ENCODE measurements at places on chromosomes 12 and 14.

DNA sequence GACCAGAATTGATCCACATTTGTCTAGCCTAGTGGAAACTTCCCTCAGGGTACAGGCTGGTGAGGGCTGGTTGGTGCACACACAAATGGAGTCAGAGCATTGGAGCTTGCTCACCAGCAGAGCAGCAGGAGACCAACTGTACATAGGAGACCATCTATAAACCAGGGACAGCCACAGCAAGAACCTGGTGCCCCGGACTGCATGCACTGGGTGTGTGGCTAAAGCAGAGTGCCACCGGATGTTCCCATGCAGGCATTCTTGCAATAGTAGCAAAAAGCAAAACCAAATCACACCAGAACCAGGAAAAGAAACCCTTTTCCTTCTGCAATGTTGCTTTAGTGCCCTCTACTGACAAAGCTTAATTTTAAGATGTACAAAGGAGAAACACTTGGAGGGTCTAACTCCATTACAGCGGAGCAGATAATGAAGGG is 136.4 kb downstream of the MDGA2 start:
- peak; percentile 24 for DNase-seq

DNA sequence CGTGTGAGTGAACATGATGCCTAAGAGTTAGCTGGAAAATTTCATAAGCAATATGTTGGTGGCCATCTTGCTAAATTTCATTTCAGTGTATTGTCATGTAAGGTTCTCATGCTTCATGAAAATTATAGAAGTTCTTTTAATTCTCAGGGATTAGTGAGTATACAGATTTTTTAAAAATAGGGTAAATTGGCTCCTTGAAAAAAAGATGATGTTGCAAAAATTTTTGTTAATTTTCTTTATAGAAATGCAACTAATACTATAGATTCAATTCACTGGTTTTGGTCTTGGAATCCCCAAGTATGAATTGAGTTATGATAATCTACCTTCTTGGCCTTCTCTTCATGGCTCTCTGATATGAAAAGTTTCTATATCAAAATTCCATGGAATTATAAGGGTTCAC is 75.4 kb downstream of the NTN4 start:
- DNase-seq: no peak

- no peak for DNase-seq
These were observed 336.4 kb downstream of the CCER1 start for GRCh38 chr12:90618586-90618985.

GRCh38 chr14:70776197-70776596 is 33.1 kb downstream of the MAP3K9 start:
- DNase-seq: no peak

GRCh38 chr12:47155457-47156166 is 75.9 kb upstream of the AMIGO2 start:
- DNase-seq: peak; percentile 41

DNA sequence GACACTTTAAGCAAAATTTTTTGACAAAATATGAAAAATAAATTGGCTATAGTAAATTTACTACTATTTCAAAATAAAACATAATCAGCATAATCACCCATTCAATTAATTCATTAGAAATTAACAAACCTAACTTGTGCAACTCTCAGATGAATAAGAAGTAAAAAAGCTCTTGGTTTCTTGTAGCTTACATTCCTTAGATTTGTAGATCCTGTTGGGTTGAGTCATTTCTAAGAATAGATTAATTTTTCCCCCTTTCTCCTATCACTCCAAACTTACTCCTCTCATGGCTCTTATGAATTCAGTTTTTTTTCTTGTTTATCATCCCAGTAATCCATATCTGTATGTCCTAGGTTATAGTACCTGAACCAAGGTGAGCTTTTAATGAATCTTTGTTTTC is 230.9 kb upstream of the LRIG3 start:
- no peak for DNase-seq

- no peak for DNase-seq
These were observed 37.6 kb downstream of the SERPINA3 start for GRCh38 chr14:94649543-94650443.

DNA sequence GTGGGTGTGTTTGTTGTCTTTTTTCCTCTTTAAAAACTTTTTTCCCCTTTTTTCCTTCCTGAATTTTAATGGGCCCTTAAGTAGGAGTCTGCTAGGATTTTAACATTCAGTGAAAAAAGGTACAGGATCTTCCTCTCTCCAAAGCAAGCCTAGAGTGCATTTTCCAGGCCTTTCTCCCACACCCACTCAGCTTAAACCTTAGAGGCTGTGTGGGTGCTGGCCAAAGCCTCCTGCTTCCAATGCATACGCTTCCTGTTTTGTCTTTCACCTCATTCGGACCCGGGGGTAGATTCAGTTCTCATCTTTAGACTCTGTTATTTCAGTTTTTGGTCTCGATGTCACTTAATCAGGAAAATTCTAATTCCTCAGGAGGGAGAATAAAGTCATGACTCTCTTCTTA is 51.2 kb downstream of the TMEM30B start:
- DNase-seq: no peak

DNA sequence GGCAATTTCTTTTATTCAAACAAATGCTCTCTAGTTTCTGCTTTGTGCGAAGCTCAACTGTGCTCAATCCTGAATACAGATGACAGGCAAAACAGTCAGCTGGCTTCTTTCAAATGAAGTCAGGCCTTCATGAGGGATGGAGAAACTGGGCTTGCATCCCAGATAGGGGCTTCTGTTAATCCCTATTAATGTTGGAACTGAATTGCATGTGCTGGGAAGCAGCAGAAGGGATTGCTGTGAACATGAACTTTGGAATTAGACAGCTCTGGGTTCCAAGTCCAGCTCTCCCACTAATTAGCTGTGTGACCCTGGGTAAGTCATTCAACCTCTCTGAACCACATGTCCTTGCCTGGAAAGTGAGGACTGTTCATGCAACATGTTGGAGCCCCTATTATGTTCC is 21.1 kb upstream of the CORO1C start:
- no peak for DNase-seq

DNA sequence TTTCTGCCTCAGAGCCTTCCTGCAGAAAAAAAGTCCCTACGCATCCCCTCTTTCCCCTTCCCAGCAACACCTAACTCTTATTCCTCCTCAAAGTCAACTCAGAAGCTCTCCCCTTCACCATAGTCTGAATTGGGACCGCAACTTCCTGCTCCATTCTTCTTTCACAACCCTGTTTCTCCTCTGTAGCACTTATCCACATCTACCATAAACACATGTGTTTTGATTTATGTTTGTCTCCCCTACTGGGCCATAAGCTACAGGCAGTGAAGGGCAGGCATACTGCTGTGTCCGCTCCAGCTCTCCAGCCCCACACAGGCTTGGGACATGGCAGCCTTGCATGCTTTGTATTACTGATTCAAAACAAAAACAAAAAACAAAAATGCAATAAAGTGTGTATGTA is 5.9 kb downstream of the SDR9C7 start:
- peak; percentile 42 for DNase-seq

DNA sequence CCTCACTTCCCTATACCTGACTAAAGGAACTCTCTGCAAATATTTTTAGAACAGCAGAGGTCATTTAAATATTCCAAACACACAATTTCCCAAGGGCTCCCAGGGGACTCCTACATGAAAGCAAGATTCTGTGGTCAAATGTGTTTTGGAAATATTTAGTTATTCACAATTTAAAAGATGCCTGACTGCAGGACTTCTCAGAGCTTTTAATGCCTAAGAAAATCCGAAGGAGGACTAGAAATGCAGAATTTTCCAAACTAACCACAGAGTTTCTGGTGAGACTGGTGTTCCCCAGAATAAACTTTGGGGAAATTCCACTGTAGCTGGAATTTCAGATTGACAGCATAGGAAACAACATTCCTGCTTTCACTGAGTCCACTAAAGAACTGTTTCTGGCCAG is 84.8 kb upstream of the MAP1LC3B2 start:
- DNase-seq: no peak

GRCh38 chr12:120783197-120783596 is 57.6 kb downstream of the ACADS start:
- no peak for DNase-seq
